ENCODE measurements at places on chromosomes 6 and 20.

- no peak for DNase-seq
Measured at GRCh38 chr6:106090001-106090400, 3.9 kb downstream of the PRDM1 start.

DNA sequence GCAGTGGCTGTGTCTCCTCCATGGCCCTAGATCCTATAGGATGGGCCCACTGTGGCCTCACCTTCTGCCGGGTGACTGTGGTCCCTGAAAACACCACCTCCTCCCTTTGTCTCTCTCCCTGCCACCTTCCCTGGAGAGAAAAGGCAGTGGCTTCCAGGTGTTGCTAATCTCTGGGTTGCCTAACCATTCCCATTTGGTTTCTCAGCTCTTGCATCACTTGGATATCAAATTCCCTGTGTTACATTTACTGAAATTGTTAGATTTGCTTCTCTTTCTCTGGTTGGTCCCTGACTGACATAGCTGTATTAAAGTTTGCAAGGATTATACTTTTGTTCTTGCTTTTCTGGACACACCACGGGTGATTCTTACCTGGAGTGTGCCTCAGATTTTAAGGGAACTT lies 9.3 kb upstream of the ZFP64 start:
- no peak for DNase-seq

DNA sequence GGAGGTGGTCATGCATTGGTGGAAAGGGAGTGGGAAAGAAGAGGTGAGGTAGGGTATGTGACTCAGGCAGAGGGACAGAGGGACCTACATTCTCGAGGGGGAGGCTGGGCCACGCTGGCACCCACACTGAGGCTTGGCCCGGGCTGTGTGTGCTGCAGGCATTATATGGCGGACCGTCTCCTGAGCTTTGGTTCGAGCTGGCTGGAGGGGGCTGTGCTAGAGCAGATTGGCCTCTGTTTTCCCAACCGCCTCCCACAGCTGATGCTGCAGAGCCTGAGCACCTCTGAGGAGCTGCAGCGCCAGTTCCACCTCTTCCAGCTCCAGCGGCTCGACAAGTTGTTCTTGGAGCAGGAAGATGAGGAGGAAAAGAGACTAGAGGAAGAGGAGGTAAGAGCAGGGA lies 23.4 kb downstream of the DNPH1 start:
- no peak for DNase-seq

GRCh38 chr6:62298745-62299392 lies 12.8 kb upstream of the KHDRBS2 start:
- DNase-seq, result peak; percentile 10

- DNase-seq, result no peak
Measured at GRCh38 chr20:61436667-61437279, 184.7 kb downstream of the CDH4 start.

GRCh38 chr6:107033126-107033525 lies 5.1 kb downstream of the MTRES1 start:
- no peak for DNase-seq

DNA sequence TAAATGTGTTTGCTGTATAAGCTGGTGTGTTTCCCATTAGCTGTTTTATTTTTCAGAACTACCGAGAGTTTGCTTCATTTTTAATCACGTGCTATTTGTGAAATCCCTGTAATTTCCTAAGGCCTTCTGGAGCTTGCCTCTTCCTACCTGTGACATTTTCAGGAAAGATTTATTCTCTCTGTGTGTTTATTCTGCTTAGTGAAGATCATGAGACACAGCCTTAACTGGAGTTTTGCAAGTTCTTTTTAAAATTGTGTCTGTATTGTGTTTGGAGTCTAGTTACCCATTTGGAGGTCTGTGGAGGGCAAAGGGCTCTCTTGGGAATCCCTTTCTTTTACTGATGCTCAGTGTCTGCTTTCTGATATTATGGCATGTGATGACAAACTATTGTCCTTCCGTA lies 359.1 kb upstream of the FLRT3 start:
- DNase-seq, result no peak

DNA sequence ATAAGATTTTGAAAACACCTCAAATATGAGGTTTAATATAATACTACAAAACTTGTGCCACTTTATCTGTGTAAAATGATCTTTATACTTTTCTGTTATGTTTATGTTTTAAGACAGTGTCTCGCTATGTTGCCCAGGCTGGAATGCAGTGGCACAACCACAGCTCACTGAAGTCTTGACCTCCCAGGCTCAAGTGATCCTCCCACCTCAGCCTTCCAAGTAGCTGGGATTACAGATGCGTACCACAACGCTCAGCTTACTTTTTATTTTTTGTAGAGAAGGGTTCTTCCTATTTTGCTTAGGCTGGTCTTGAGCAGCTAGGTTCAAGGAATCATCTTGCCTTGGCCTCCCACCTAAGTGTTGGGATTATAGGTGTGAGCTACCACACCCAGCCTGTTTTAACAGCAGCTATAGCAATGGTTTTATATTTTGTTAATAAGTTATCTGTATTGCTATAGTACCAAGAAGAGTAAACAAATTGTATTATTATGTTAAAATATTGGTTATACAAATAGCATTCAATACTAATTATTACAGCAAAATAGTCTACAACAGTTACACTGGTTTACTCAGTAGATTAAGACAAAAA lies 8.2 kb downstream of the TAB2 start:
- no peak for DNase-seq

DNA sequence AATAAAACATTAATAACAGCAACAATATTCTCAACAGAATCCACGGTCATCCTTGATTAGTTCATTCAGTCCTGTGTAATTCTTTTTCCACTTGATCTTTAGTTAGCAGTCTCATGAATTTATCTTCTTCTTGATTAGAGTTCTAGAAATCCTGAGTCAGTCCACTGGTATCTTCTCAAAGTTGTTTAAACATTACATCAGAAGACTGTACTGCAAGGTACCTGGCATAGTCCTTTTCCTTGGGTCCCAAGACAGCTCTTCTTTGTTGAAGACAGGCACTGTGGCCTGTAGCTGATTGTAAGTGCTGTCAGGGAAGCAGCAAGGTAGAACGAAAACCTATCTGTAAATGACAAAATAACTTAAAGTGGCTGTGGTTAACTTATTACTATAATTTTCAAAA lies 11.8 kb downstream of the MAP3K4 start:
- no peak for DNase-seq

DNA sequence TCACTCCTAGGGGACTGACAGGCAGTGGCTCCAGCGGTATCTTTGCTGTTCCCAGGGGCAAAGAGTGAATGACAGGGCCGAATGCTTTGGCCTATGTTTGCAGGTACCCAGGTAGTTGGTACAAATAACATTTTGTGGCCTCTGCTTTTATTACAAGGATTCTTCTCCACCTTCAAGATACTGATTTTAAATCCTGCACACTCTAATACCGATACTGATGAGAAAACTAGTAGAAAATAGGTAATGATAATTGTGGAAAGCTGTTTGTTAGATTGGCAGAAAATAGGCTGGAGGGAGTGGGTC lies 772 bp downstream of the HINT3 start:
- DNase-seq, result no peak

Measured in germinal center (tissue), 1 donor.